ENCODE measurements at places on chromosomes 1 and 21. TPM values are rescaled to one million over a fixed set of nuclear protein-coding genes. Genes with fewer than 3 reads are reported as not detected.

DNA sequence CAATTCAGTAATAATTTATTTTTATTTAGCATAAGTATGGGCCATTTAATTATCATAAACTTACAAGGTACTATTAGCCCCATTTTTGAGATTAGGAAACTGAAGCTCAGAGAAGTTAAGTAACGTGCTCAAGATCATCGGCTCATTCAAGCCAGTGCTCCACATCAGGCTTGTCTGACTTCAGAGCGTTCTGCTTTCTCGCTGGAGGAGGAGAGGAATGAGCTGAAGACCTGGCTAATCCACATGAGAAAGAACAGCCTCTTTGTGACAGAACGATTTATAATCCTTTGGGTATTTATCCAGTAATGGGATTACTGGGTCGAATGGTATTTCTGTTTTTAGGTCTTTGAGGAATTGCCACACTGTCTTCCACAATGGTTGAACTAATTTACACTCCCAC lies 39.7 kb downstream of the DDX20 start:
- DNase-seq: no peak

The ATAD3C gene
- total RNA-seq: 1.8 TPM

GRCh38 chr1:86155807-86156565 lies 586 bp downstream of the COL24A1 start:
- peak; percentile 63 for DNase-seq

The DDR2 gene
- 34.4 TPM for total RNA-seq

DNA sequence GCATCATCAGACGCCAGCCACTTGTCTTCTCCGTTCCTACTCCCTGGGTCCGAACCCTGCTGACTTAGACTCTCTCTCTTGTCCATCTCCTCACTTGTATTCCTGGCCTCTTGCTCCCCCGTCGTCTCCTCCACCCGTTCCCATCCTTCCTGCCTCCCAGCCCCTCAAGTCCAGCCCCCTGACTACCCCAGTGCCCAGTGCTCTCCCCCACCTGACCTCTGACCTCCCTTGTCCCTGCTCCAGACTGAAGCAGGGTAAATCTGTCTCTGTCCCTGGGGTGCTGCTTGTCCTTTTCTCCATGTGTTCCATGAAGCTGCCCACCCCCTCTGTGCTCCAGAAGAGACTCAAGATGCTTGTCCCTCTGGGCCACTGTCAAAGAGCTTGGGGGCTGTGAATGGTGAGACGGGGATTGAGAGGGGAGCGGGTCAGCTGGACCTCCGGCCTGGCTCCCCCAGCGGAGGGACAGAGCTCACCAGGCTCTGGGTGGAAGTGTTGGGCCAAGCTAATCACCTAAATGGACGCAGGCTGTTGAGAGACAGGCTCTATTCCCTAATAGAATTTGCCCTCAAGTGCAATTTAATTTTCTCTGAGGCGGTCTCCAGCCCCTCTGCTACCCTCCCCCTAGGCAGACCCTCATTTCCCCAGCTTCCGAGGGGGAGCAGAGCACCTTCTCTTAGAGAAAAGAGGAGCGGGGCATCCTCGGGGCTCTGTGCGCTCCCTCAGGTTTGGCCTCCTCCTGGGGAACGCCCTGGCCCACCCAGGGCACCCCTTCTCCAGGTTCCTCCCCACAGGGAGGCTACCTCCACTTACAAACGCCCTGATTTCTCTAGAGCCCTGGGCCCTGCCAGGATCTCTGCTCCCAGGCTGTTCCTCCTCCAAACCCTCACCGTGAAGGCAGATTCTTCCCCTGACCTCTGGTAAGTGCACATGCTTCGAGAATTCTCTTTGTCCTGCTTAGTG lies 11.0 kb upstream of the LHX4 start:
- no peak for DNase-seq

All from Right ventricle myocardium inferior (tissue), 1 donor.